Left cardiac atrium (tissue), 4 donors: ENCODE measurements at places on chromosomes 6 and 20. TPM values are rescaled to one million over a fixed set of nuclear protein-coding genes. Genes with fewer than 3 reads are reported as not detected.

The FAM135A gene
- total RNA-seq, result 13.1 TPM

DNA sequence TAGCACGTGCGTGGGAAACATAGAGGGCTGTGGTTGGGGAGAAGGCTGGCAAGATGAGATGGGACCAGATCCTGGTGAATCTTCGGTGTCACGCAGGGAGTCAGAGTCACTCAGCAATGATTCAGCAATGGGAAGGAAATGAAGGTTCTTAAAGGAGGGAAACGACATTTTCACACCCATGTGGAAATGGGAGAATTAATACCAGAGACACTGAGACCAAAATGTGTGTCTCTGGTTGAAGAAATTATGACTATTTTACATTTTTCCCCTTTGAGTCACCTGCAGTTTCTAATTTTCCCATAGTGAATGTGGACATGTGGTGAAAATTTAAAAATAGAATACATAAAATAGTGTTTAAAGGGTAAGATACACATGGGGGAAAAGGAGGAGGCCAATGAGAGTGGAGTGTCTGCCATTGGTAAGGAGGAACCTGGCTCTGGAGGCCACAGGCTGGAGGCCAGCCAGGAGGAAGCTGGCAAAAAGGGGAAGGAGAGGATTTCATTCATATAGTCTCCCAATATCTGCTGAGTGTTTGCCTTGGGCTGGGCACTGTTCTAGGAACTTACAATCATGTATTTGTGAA is 17.5 kb downstream of the NRN1 start:
- peak; percentile 42 for DNase-seq

GRCh38 chr6:4466261-4466660 is 309.9 kb upstream of the CDYL start:
- no peak for DNase-seq

- no peak for DNase-seq
Observed at GRCh38 chr6:168601546-168601945, 160.6 kb downstream of the SMOC2 start.

DNA sequence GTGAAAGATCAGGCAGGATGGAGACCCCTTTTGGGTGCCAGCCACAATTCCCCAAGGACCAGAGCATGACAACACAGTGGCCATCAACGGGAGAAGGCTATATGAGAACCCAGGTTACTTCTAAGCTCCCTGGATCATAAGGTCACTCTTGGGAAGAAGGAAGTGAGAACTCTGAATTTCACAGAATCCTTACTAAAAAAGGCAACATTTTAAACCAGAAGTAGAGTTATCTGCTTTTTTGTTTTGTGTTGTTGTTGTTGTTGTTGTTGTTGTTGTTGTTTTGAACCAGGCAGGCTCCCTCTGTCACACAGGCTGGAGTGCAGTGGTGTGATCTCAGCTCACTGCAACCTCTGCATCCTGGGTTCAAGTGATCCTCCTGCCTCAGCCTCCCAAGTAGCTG is 107.4 kb upstream of the TNFAIP3 start:
- DNase-seq, result no peak

DNA sequence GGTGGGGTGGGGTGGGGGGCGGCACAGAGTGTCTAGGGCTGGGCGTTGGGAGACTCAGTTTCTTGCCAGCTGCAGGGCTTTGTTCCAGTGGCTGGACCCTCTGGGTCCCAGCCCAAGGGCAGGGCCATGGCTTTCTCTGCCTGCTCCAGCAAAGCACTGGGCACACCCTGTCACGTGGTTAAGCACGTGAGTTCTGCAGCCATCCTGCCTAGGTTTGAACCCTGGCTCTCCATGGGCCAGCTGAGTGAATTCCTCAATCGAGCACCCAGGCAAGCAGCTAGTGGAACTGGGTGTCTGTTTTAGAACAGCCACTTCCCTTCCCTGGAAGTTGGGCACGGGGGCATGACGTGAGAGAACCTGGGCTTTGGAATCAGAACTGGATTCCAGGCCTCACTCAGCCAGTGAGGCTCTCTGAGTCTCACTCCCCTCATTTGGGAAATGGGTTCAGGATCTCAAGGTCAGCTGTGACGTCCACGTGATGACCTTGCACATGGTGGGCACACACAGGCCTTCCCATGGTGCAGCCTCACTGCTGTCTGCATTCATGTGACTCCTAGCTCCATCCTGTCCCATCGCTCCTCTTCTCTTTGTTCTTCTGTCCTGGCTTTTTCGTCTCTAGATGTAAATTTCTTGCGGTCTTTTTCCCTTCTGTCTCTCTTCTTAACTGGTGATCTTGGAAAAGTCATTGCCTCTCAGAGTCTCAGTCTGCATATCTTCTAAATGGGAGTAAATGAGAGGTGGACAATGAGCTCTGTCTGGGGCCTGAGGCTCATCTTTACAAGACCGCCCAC is 45.9 kb downstream of the NOL4L start:
- no peak for DNase-seq

DNA sequence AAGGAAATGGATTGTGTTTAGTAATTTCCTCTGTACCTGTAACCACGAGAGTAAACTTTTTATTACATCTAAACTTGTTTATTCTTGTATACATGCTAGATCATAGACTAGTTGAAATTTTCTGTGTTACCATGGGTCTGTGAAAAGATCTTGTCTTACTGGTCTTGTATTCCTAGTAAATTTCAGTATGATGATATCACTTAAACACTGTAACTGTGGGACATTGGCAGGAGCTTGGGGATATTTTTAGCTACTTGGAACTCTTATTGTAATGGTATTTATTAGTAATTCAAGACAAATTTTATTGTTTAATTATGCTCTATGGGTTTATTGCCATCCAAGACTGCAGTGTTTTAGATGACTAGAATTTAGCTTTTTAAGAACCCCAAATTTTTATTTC is 25.9 kb upstream of the TULP4 start:
- no peak for DNase-seq

DNA sequence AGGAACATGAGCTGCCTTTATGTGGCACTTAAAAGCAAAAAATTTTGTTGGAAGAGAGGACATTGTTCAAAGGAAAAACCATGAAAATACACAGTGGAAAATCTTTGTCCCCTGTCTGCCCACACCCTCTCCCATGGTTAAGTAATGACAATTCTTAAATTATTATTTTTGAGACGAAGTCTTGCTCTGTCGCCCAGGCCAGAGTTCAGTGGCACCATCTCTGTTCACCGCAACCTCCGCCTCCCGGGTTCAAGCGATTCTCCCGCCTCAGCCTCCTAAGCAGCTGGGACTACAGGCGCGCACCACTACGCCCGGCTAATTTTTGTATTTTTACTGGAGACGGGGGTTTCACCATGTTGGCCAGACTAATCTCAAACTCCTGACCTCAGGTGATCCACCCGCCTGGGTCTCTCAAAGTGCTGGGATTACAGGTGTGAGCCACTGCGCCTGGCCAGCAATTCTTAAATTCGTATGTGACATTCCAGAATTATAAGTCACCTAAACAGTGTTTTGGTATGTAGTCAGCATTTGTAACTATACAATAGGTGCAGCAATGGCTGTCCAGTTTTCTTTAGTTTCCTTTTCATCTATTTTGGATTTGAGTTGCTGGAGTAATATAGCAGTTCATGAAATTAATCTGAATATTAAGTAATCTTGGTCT is 636 bp upstream of the SSR1 start:
- peak; percentile 25 for DNase-seq

GRCh38 chr6:11386726-11387125 is 150.8 kb upstream of the TMEM170B start:
- DNase-seq, result no peak

GRCh38 chr20:57509665-57510237 is 15.2 kb downstream of the CTCFL start:
- DNase-seq, result no peak

- no peak for DNase-seq
Observed at GRCh38 chr6:41239467-41240159, 11.5 kb downstream of the TREML4 start.

- no peak for DNase-seq
Observed at GRCh38 chr6:87600576-87600975, 10.6 kb downstream of the ORC3 start.
